ENCODE measurements at places on chromosomes 11 and 22.

DNA sequence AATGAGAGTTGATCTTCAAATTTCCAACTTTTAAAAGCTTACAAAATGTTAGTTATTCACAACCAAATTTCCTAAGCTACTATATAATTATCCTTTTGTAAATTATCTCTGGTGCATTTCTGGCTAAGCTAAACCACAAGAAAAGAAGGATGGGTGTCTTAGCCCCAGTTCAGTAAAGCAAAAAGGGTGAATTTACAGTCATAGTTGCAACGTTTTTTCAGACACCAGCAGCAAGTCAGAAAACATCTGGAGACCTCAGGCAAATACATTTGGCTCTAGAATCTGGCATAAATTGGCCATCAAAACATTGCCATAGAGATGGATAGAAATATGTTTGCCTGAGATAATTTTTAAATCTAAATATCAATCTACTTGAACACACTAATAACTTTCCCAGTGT lies 257.0 kb downstream of the GUCY1A2 start:
- DNase-seq, result no peak

- DNase-seq, result no peak
Measured at GRCh38 chr11:68446046-68446725, 14.4 kb upstream of the PPP6R3 start.

GRCh38 chr11:59224351-59224928 lies 11.7 kb upstream of the MPEG1 start:
- no peak for DNase-seq

GRCh38 chr22:48438800-48439559 lies 1388.7 kb downstream of the BRD1 start:
- no peak for DNase-seq

- DNase-seq, result no peak
Measured at GRCh38 chr11:58866788-58867187, 22.3 kb upstream of the GLYATL2 start.

GRCh38 chr11:111300569-111300968 lies 2.2 kb downstream of the POU2AF3 start:
- DNase-seq, result no peak

- DNase-seq, result no peak
Measured at GRCh38 chr11:68549789-68550484, 89.4 kb downstream of the PPP6R3 start.

DNA sequence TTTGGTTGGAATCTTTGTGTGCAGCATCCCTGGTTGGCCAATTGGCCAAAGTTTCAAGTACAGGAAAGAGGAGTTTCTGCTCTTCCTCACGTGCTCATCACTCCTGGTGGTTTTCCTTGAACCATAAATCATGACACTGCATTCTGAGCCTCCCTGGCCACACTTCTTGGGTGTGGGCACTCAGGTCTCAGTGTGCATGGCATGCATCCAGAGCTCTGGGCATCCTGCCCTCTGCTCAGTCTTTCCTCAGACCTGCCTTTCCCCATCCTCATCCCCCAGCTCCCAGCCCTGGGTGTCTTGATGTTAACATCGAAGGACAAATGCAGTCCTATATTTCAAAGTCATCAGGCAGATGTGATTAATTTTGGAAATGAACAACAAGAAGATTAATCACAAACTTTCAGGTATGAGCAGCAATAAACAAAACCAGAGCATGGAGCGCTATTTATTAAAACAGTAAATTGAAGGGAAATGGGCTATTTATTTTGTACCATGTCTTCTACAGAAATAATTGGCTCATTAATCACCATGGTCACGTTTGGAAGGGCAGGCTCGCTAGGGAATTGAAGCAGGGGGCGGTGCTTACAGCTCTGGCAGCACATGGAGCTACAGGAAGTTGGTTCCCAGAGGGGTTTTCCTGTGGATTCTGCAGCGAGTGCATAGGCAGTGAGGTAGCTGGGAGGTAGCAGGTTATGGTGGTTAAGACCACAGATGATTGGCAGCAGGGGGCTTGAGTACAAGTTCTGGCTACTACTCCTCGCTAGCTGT lies 89.6 kb downstream of the CSNK2A3 start:
- no peak for DNase-seq

DNA sequence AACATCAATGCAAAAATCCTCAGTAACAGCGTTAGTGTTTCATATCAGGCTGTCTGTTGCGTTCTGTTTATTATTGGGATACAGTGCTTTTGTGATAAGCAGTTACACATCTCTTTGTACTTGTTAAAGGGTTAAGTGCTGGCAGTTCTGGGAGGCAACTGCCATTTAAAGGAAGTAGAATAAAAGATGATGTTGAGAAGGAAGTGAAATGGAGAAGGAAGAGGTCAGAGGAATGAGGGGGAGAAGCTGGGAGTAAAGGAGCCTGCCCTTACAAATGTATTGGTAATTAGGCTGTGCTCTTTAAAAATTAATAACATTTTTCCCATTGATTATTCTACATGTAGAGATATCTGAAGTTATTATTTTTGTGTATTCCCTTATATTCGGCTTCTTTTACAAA lies 674.7 kb downstream of the NTM start:
- DNase-seq, result no peak

- no peak for DNase-seq
Measured at GRCh38 chr11:73159297-73159696, 17.2 kb upstream of the FCHSD2 start.

- no peak for DNase-seq
Measured at GRCh38 chr11:122745111-122745510, 89.6 kb downstream of the UBASH3B start.

GRCh38 chr11:17393472-17393871 lies 5.0 kb upstream of the KCNJ11 start:
- DNase-seq, result no peak

DNA sequence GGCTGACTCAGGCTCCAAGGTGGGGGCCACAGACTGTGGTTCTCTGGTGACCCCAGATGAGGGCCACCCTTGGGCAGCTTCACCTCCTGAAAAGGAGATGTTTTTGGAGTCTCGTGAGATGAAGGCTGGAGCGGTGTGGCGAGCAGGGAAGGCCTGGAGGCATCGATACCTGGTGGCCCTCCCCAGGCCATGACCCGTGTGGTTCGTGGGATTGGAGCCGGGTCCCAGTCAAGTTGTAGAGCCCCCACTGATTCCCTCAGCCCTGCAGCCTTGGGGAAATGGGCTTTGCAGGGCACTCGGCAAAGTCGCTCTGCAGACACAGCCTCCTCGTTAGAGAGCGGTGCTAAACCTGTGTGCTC lies 1083.4 kb downstream of the BRD1 start:
- no peak for DNase-seq

GRCh38 chr11:44562845-44563460 lies 2.5 kb upstream of the CD82 start:
- DNase-seq, result no peak

Measured in activated T-helper 1 cell treated with anti-CD3 and anti-CD28 coated beads, Interleukin-2, amount 50 U/mL, for 16 hours (primary cell).